ENCODE measurements at places on chromosomes 11 and 22.

- peak; percentile 94 for DNase-seq
Measured at GRCh38 chr11:33912405-33913361, 20.8 kb upstream of the LMO2 start.

GRCh38 chr22:19718456-19719049, 4.2 kb downstream of the SEPTIN5 start:
- no peak for DNase-seq

DNA sequence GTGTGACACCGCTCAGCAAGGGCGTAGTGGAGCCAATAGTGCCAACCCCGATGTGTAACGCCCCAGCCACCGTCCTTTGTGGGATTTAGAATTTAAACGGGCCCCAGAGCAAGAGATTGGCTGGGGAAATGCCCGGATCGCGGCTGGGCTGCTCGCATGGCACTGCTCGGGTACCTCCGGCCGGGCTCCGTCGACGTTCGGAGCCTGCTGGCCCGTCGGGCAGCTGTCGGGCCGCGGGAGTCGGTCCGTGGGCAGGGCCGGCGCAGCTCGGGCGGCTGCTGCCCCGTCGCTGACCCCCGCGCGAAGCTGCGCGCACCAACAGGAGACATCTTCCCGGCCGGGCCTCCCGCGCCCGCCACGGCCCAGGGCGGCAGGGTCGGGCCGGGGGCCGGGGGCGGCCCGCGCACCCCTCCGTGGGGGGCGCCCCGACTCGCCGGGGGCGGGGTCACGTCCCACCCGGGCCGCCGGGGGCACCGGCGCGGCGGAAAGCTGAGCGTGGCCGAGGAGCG, 1.3 kb upstream of the KDM2A start:
- DNase-seq, result no peak

GRCh38 chr11:92070026-92070889, 154.4 kb upstream of the FAT3 start:
- no peak for DNase-seq

- DNase-seq, result no peak
Measured at GRCh38 chr11:118139578-118139977, 13.0 kb downstream of the SCN4B start.

DNA sequence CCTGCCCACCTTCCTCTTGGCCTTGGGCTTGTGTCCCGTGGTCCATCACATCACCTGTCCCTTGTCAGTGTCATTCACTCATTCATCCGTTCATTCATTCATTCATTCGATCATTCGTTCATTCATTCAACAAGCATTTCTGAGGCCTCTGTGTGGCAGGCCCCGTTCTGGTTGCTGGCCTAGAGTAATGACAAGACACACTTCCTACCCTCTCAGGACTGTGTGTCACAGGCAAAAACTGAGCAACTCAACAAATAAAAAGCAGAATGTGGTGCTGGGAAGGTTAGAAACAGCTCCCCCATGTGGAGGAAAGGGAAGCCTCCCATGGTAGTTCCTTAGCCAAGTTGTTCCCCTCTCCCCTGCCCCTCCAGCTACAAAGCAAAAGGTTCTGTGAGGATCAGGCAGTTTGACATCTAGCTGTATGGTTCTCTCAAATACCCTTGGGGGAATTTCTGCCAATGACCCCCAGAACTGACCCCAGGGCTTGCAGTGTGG, 1.6 kb upstream of the OMP start:
- DNase-seq, result no peak

DNA sequence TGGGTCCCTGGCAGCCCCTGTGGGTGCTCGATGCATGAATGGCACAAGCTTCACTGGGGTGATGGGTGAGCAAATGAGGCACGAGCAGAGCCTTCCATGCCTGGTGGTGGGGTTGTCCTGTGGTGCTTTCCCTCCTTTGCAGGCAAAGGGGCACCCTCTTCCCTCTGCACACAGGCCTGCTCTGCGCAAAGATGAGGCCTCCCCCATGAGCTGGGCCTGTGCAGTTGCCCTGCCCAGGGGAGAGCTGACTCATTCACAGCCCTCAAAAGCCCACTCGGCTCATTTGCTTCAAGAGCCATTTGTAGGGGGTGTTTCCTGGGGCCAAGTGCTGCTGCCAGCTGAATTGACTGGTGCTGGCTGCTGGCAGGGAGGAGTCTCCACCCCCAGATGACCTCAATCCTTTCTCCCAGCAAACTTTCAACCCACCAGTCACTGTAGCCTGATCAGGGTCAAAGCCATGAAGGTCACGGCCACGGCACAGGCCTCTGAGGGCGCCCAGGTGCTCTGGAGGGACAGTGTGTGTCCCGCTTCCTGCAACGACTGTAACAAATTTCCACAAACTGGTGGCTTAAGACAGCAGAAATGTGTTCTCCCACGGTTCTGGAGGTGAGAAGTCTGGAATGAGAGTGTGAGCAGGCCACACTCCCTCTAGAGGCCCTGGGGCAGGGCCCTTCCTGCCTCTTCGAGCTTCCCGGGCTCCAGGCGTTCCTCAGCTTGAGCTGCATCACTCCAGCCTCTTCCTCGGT, 48.8 kb upstream of the ANO1 start:
- no peak for DNase-seq

DNA sequence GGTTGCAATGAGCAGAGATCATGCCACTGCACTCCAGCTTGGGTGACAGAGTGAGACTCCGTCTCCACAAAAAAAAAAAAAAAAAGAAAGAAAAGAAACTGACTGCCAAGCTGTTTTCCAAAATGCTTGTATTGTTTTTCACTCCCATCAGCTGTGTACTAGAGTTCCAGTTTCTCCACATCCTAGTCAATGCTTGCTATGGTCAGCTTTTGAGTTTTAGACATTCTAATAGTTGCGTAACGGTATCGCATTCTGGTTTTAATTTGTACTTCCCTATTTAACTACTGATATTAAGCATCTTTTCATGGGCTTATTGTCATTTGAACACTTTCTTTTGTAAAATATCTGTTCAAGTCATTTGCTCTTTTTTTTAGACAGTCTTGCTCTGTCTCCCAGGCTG, 55.7 kb downstream of the TSPAN18 start:
- no peak for DNase-seq

DNA sequence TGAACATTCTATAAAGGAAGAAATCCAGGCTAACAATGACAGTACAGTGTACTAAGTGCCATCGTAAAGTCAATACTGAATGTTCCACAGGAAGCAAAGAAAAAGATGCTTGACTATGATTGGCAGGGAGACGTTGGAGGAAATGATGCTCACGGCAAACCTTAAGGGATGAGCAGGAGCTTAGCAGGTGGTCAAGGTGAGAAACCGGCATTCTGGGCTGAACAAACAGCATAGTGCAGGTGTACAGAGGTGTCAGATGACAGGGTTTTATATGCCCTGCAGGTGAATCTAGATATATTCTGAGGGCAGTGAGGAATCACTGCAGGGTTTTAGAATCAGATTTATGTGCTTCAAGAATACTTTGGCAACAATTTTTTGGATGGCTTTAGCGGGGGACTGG, 85.3 kb upstream of the HEPHL1 start:
- DNase-seq, result no peak

GRCh38 chr11:74559110-74559933, 33.1 kb upstream of the POLD3 start:
- DNase-seq, result peak; percentile 60

DNA sequence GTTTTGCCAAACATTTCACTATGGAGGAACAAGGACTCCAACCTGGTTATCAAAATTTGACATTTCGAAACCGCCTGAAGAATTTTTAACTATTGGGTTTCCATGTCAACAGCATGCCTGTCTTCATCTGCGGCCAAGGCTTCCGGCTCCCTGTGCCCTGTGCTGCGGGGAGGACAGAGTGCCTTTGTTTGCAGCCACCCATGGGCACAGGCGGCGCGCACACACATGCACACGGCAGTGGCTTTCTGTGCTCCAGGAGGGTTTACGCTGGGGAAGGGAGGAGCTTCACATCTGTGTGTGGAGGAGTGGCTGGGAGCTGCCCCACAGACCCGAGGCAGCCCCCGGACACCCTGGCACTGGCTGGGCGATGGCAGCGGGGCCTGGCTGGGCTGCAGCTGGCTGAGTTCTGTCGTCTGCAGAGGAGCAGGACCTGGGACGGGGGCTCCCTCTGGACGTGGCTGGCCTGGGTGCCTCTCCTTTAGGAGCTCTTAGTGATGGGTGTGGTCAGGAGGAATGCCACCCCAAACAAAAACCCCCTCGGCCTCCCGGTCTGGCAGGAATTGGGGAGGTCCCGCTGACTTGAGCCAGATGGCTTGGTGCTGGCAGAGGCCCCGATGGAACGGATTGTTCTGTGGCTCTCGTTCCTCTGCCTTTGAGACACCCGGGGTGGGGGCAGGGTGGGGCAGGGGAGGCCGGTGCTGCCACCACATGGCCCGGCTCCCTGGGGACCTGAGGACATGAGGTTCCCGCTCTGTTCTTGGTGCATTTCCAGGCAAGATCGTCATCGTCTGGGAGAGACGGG, 1290.9 kb downstream of the BRD1 start:
- no peak for DNase-seq

DNA sequence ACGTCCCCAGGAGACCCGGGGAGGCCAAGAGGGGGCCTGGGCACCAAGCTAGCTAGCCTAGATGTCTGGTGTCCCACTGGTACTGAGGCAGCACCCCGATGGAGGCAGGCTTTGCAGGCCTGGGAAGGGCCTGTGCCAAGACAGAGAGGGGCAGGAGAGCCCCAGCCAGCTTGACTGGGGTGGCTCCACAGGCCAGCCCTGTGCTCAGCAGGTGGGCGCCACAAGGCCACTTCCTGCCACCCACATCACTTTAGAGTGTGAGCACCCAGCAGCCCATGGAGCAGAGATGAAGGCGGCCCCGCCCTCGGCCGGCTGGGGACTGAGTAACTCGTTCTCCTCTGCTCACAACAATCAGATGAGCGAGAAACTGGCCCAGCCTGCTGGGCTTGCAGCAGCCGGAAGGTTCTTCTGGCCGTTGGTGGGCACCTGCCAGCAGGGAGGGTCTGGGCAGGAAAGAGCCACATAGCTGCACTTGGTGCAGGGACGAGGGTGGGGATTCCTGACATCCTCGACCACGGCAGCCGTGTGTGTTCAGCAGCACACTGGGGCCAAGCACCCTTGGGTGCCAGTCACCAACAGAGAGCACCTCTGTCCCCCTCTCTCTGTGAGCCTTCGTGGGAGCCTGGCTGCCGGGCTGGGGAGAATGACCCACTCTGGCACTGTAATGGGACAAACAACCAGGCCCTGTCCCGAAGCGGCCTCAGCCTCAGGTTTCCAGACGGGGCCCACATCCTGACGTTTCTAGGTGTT, 7.6 kb downstream of the OSBPL5 start:
- peak; percentile 3 for DNase-seq

Measured in renal cortical epithelial cell (primary cell).